SJSA1 (cell line): ENCODE measurements at places on chromosomes 7 and 10. TPM values are rescaled to one million over a fixed set of nuclear protein-coding genes. Genes with fewer than 3 reads are reported as not detected.

DNA sequence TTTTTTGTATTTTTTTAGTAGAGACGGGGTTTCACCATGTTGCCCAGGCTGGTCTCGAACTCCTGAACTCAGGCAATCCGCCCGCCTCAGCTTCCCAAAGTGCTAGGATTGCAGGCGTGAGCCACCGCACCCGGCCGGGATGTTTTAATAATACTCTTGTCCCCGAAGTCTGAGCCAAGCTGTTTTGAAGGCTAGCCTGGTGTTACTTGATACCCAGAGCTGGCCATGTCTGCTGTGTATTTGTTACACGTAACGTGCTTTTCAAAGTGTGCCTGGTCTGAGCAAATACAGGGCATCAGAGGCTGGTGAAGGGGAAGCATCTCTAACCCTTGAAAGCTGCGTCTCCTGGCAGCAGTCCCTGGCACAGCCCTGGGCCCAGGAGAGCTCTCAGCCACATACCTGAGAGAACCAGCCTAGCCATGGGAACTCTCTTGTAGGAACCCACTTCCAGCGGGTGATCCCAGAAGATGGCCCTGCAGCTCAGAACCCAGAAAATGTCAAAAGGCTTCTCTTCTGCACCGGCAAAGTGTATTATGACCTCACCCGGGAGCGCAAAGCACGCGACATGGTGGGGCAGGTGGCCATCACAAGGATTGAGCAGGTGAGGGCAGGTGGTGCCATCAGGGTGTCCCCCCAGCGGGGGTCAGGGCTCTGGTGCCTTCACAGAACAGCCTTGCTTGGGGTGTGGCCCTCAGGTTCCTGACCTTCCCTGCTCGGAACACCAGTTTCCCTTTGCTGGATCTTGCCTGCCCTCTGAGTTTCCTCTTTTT lies 41.7 kb upstream of the ZMIZ2 start:
- DNase-seq, result no peak

- no peak for DNase-seq
These were observed 118.9 kb downstream of the ITIH5 start for GRCh38 chr10:7547829-7548228.

GRCh38 chr10:77029777-77030717 lies 607.6 kb downstream of the KCNMA1 start:
- no peak for DNase-seq

DNA sequence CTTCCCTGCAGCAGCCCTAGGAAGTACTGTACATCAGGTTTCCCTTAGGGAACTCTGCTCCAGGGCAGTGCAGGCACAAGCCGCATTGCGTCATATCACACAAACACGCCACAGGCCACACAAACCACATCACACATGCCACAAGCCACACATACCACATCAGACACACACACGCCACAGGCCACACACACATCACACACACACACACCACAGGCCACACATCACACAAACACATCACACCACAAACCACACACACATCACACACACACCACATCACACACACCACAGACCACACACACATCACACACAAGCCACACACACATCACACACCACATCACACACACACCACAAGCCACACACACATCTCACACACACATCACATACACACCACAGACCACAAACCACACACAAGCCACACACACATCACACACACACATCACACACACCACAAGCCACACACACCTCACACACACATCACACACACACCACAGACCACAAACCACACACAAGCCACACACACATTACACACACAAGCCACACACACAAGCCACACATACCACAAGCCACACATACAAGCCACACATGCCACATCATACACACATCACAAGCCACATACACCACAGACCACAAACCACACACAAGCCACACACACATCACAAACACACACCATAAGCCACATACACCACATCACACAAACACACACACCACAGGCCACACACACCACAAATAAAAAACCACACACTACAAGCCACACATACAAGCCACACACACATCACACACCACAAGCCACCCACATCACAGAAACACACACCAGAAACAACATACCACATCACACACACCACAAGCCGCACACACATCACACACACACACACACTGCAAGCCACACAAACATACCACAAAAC lies 53.4 kb downstream of the TMEM209 start:
- no peak for DNase-seq

DNA sequence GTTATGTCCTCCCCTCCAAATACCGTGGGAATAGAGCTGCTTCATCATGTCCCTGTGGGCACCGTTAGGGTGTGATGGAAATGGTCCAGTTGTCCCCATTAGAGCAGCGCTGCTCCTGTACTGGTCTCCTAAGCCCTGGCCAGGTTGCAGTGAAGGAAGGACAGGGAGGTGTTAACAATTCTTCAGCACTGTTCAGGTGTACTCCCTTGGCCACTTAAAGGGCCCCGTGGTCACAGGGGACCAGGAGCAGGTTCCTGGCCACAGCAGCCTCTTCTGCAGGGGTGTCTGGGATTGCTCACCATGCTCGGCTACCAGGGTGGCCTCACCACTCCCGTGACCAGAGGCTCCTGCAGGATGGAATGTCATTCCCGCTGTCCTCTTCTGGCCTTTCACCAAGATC lies 65.8 kb downstream of the MINDY4 start:
- DNase-seq, result no peak

GRCh38 chr10:73810735-73811465 lies 498 bp downstream of the NDST2 start:
- no peak for DNase-seq

- no peak for DNase-seq
These were observed 36.4 kb downstream of the JAKMIP3 start for GRCh38 chr10:132102071-132102716.

GRCh38 chr7:84821671-84822534 lies 365.0 kb downstream of the SEMA3D start:
- no peak for DNase-seq

GRCh38 chr10:21257919-21258318 lies 267.6 kb downstream of the SKIDA1 start:
- no peak for DNase-seq

GRCh38 chr7:55124989-55125875 lies 106.4 kb downstream of the EGFR start:
- DNase-seq, result no peak

DNA sequence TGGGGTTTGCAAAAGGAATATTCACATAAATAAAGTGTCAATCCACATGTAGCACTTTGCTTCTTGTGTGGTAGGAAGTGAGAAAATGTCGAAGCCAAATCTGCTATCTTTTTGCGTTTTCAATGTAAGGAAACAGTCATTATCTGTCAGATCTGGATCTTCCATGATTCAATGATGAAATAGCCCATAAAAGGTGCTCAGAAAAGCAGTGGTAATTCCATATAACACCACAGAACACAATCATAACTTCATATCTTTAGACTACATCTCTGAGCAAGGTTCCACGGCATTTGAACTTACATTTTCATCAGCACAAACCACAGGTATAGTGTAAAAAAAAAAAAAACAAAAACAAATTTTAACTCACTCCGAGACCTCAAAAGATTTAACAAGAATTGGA lies 39.9 kb upstream of the EGR2 start:
- DNase-seq, result no peak

GRCh38 chr7:66145400-66146104 lies 30.9 kb downstream of the CRCP start:
- no peak for DNase-seq

DNA sequence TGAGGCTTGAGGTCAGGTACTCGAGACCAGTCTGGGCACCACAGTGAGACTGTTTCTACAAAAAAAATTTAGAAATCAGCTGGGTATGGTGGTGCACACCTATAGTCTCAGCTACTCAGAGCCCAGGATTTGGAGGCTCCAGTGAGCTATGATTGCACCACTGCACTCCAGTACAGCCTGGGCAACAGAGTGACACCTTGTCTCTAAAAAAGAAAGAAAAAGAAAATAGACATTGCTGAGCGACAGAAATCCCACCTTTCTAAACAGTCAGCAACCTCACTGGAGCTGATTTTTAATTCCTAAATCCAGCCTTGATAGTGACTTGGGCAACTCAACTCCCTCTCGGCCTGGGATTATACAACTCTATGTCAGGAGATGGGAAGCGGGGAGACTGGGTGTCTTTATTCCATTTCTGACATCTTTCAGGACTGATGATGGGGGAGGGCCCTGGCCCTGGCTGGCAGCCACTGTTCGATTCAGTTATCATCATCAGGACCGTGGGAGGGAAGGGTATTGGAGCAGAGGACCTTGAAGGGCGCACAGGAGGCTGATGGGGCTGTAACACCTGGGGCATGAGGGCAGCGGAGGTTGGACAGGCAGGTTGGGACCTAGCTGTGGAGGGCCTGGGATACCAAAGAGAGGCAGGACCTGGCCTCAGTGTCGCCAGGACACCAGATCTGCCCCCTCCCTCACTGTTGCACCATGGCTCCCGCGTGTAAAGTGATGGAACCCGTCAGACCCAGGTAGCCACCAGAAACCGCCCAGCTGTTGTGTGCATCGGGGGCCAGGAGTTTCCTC lies 14.7 kb downstream of the HSPB1 start:
- no peak for DNase-seq

- no peak for DNase-seq
These were observed 872.4 kb downstream of the LRMDA start for GRCh38 chr10:76303682-76304316.

DNA sequence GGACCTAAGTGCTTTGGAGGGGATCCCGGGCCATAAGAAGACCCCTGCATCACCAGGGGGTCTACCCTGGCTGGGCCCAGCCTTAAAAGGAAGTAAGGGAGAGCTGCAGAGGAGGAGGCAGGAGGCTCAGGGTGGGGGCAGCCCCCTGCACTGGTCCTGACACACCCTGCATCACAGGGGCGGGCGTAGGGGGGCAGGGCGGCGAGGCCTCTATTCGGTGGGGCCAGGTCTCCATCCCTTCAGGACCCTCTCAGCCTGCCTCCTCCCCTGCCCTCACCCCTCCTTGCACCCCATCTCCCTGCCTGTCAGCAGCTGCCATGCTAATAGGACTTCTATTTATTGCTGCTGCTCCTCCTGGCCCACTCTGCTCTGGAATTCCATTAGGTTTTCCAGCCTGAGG lies 101.4 kb downstream of the C10orf105 start:
- no peak for DNase-seq

DNA sequence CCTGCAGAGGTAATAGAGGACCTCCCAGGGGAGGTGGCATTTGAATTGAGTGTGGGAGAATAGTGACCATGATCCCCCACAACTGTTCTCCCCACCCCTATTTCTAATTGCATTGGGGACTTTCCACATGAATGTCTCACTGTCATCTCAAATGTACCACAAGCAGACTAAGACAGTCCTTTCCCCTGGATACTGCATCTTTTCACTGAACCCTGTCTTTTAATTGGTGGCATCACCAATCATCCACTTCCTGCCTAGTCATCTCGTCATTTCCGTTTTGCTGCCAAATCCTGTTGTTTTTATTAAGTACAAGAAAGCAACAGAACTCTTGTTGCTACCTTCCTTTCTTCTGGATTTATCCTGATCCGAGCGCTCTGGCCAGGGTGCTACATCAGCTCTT lies 120.3 kb downstream of the NRP1 start:
- no peak for DNase-seq

DNA sequence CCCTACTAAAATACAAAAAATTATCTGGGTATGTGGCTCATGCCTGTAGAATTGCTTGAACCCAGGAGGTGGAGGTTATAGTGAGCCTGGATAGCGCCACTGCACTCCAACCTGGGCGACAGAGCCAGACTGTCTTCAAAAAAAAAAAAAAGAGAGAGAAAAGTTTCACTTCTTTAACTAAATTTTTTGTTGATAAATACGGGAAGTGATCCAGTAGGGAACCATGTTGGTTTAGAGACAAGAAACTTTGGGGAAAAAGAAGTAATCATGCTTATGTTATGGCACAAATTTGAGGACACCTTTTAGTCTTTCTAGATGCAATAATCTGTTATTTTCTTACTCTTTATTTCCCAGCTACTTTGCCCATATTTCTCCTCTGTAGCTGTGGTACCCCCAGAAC lies 309.7 kb downstream of the TYW1 start:
- DNase-seq, result no peak

DNA sequence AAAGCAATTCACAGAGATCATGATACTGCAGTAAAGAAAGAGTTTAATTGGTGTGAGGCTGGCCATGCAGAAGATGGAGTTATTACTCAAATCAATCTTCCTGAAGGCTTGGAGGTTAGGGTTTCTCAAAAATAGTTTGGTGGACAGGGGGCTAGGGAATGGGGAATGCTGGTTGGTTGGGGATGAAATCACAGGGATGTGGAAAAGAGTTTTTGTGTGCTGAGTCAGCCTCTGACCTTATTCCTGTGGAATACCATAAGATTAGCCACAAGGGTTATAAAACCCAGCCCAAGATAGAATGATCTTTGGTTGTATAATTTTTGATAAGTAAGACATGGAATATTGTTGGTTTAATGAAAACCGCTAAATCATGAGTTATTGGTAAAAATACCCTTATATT lies 764.3 kb downstream of the TYW1 start:
- DNase-seq, result no peak

GRCh38 chr10:59127991-59128390 lies 48.5 kb upstream of the PHYHIPL start:
- DNase-seq, result no peak

DNA sequence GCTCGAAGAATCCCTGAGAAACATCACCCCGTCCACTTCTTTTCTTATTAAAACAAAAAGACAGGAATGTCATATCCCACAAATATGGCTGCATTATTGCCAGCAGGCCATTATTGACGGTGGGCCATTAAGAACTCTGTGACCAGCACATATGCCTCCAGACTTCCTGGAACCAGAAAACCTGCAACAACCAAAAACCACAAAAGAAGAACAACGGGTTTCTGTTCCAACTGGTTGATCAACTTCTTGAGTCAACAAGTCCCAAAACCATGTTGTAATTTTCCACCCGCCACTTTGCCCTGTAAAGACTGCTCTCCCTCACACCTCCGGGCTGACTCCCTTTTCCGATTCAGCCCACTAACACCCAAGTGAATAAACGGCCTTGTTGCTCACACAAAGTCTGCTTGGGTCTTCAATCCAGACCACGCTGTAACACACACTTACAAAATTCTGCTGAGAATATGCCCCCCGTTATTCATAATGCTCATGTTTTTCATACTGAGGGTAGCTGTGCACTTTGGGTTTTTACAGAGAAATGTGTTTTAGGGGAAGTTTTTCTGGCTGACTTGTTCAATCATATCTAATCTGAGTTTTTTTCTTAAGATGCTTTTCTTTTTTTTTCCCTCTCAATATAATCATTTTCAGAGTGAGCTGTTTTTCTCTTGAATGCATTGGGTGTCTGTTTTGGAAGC lies 20.7 kb downstream of the ZNF107 start:
- DNase-seq, result no peak

GRCh38 chr7:150793569-150794238 lies 6.5 kb downstream of the TMEM176B start:
- DNase-seq, result no peak

DNA sequence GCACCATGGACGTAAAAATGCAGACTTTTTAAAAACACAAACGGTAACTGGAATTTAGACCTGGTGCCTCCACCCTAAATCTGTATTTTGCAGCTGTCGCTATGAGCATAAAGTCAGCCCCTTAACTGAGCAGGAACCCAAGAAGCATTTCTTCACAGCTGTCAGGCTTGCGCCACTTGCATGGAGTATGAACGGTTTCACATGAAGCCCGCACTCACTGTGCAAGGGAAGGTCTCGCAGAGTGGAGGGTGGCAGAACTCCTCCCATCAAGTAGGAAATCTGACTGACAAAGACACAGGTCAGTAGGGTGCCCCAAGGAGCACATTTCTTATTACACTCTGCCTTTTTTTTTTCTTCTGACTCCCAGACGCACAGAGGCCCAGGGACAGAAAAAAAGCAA lies 58.5 kb downstream of the ELMO1 start:
- no peak for DNase-seq

The PNPLA8 gene
- total RNA-seq, result 25.6 and 27.1 TPM in 2 replicates

The METTL2B gene
- total RNA-seq, result 24.9 and 37.2 TPM in 2 replicates

The RASSF4 gene
- total RNA-seq, result 9.2 and 19.7 TPM in 2 replicates

The ASB4 gene
- total RNA-seq, result not detected in 2 replicates

The MAP3K8 gene
- 3.9 and 4.2 TPM in 2 replicates for total RNA-seq

The CYP26C1 gene
- not detected in 2 replicates for total RNA-seq

The ZPBP gene
- not detected in 2 replicates for total RNA-seq
